ENCODE measurements at places on chromosomes 2 and 18.

- DNase-seq: no peak
Measured at GRCh38 chr2:235005603-235006259, 53.9 kb downstream of the SH3BP4 start.

GRCh38 chr2:188765522-188766470 is 208.4 kb upstream of the COL3A1 start:
- DNase-seq: no peak

GRCh38 chr2:201709747-201710146 is 11.3 kb upstream of the MPP4 start:
- no peak for DNase-seq

DNA sequence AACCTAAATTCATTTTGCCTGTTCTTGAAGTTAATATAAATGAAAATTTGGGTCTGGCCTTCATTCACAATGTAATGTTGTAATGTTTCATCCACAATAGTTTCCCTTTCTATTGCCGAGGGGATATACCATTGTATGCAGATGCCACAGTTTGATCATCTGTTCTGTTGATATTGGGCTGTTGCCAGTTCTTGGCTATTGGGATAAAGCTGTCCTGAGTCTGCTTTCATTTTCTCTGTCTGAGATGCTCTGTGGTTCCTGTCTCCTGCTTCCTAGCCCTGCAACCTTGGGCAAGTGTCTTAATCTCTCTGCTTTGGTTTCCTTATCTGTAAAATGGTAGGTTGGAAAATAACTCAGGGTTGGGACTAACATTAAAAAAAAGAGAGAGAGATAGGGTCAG is 25.2 kb downstream of the B3GNT2 start:
- DNase-seq: no peak

DNA sequence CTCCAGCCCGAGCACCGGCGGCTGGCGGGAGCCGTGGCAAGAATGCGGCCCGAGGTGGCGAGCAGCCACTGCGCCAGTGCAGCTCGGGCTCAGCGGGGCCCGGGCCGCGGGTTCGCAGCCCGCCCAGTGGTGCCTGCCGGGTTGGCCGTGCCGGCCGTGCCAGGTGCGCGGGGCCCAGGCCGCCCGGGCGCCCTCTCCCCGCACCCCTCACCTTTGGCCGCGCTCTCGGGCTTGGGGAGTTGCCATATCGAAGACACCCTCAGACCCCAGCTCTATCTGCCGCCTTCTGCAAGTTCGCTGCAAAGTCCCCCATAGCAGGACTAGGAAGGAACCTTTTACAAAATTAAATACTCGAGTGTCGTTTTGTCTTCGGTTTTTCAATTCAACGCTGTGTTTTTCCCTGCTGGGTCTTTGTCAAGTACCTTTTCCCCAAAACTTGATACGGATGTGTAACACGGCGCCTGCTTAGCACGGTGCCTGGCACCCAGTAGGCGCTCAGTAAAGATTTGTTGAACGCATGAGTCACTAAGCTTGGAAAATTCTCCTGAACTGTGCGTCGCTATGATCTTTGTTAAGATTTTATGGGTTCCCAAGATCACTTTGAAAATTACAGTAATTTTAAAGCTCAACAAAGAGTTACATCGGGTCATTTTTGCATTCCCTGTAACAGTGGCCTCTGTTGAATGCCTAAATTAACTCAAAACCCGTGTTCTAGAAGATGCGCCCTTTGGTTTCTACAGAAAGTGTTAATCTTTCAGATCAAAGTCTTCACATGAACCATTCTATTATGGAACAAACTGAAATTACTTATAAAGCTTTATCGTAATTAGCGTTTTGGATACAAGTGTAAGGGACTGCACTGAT is 750 bp downstream of the STRADB start:
- DNase-seq: no peak

DNA sequence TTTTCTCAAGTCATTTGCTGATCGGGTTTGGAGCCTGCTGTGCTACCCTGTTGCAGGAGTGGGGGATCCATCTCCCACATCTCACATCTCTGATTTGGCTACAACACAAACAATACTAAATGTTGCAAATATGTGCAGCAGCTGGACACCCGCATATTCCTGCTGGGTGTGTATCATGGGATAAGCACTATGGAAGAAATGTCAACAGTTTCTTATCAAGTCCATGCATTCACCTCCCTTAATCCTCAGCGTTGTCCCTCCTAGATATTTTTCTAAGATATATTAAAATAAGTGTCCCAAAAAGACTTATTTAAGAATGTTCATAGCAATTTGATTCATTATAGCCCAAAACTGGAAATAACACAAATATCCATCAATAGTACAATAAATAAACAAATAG is 303.7 kb downstream of the TRIB2 start:
- DNase-seq: no peak

GRCh38 chr2:105739426-105739825 is 5.3 kb upstream of the NCK2 start:
- no peak for DNase-seq
